DMS79 treated with DMSO at 0.1 percent for 48 hours (cell line): ENCODE measurements at places on chromosomes 11 and 22.

DNA sequence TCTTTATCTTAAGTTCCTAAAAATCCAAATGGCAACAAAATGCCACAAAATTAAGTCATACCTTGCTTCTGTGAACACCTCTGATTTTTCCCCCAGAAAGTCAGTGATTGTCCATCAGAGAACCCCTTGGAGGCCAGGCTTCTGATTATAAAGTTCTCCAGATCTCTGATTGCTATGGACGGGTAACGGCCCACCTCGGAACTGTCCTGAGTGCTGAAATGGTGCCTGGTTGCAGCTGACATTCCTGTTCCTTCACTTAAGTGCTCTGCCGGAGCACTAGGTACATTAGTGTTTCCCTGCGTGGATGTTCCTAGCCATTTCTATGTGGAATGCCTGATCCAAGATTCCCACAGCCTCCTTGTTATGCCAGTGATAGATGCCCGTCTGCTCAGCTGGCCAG, 85.0 kb downstream of the CHST1 start:
- DNase-seq: no peak

DNA sequence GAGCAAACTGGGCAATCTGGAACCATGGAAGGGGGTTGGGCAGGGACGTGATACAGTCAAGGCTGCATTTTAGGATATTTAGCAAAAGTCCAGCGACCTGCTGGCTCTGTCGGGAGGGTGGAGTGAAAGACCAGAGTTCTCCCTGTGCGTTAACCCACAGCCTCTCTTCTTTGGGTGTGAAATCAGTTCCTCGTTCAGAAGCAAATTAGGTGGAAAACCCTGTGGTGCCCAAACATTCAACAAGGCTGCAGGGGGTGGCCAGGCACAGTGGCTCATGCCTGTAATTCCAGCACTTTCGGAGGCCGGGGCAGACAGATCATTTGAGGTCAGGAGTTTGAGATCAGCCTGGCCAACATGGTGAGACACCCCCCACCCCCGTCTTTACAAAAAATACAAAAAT, 5.9 kb downstream of the TMEM151A start:
- DNase-seq: no peak

- no peak for DNase-seq
These were observed 103.1 kb downstream of the TSPAN18 start for GRCh38 chr11:44829838-44830237.

DNA sequence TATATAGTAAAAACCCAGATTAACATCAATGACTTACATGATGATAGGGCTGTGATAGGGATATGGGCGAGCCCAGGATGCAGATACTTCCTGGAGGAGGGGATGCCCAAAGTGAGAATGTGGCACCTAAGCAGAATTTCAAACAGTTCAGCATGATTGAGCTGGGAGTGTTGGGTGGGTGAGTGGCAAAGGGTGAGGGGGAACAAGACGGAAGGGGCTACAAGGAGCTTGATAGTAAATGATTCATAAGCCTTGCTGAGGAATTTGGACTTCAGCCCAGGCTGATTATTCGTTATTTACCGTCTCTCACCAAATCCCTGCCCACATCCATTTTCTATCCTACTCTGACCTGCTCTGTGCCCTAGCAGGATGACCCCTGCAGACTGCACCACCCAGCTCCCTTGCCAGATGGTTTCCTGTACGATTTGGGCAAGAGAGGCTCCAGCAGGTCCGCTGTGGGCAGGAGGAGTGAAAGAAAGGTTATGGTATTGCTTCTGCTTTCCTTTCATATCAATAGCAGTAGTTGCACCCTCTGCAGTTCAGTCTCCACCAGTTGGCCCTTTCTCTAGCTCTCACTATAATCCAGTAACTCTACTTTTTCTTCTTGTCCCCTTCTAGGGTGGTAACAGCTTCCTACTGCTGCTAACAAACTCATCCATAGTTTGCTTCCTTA, 30.3 kb upstream of the SIK2 start:
- DNase-seq: no peak

DNA sequence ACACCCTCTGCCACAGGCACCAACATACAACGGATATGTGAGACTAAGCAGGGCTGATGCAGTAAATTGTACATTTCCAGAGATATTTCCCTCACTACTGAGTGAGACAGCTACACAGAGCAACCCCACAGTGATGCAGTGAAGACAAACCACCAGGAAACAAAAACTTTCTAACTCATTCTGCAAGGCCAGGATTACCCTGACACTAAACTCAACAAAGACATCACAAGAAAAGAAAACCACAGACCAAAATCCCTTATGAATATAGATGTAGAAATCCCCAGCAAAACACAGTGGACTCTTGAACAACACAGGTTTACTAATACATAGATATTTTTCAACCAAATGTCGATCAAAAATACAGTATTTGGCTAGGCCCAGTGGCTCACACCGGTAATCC, 1.5 kb upstream of the SLC7A4 start:
- no peak for DNase-seq
